Mammary epithelial cell (primary cell): ENCODE measurements at places on chromosomes 16 and 17. TPM values are rescaled to one million over a fixed set of nuclear protein-coding genes. Genes with fewer than 3 reads are reported as not detected.

DNA sequence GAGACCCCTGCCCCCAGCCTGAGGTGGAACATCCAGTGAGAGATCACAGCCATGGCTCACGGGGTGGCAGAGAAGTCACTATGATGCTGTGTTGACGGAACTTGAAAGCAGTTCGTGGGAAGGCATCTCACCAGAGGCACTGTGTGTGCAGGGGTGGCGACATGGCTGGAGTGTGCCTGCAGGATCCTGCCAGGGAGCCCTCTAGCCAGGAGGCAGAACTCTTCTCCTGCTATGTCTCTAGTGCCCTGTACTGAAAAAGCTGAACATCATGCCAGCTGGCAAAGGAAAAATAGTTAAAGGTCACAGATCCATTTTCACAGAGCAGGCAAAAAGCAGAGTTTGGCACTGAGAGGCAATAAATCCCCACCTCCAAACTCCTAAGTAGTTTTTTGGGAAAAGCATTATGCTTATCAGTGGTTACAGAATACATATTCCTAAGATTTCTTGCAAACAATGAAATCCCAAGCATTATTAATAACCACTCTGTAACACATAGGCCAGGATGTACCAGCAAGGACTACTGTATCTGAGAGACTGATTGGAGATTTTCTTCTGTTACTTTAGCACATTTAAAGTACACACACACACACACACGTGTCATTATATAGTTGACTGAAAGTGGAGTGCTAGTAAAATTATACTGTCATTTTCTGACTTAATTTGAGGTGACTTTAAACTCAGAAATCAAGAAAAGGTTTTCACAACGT is 36.8 kb downstream of the TNRC6C start:
- DNase-seq, result no peak

- no peak for DNase-seq
Measured at GRCh38 chr17:47288531-47289116, 35.0 kb downstream of the ITGB3 start.

GRCh38 chr16:71854369-71854948 is 8.7 kb downstream of the ATXN1L start:
- DNase-seq, result no peak

The PRR29 gene
- 0.09 TPM in 1 of 2 replicates, not detected in the other for total RNA-seq

DNA sequence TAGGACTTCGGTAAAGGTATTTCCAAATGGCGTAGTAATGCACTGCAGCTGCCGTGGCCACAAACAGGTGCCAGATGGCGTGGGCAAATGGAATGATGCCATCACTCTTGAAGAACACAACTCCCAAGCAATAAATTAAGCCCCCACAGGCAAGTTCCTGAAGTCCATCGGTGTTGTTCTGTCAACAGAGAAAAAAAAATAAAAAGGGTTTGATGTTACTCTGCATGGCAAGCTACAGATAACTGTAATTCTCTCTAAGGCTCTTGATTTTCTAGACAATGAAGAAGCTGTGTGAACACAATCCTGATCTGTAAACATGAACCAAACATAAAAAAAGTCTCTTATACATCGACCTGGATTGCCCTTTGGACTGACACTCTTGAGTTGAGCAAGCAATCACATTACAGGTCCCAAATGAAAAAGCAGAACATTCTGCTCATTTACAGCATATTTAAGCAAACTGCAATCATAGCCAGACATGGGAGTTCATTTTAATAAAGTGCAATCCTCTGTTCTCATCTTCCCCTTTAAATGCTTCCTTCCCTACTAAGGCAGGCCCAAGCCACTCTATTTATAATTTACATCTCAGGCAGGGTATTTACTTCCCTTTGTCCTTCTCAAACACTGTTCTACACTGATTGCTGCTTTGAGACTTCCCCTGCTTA is 27.1 kb downstream of the MMD start:
- DNase-seq, result no peak

The NIP7 gene
- total RNA-seq, result 43.2 and 48.4 TPM in 2 replicates

DNA sequence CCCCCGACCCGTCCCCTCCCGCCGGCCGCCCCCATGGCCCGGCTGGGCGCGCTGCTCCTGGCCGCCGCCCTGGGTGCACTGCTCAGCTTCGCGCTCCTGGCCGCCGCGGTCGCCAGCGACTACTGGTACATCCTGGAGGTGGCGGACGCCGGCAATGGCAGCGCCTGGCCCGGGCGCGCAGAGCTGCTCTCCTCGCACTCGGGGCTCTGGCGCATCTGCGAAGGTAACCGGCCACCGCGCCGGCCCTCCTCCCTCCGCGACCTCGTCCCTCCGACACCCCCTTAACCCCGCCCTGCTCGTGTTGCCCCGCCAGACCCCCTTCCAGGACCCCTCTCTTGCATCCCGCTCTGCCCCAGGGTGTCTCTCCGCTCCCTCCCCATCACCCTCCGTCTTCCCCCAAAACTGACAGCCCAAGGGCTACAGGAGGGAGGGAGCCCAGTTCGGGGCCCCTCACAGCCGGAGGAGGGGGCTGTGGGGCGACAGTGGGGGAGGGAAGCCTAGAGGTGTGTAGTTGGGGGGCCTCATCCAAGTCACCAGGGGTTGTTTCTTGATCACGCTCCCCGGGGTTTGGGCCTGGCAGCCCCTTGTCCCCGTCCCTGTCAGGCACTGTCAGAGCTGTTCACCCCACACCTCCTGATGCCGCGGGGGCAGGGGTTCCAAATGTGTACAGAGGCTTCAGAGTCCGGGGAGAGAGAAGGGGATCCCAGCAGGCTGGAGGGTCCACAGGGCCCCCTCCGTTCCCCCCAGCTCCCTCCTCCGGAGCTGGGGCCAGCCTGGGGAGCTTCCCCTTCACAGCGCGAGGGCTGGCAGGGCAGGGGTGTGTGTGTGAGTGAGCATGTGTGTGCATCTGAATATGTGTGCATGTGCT is 794 bp downstream of the TMEM235 start:
- no peak for DNase-seq

The DLG4 gene
- 1.5 TPM for total RNA-seq

DNA sequence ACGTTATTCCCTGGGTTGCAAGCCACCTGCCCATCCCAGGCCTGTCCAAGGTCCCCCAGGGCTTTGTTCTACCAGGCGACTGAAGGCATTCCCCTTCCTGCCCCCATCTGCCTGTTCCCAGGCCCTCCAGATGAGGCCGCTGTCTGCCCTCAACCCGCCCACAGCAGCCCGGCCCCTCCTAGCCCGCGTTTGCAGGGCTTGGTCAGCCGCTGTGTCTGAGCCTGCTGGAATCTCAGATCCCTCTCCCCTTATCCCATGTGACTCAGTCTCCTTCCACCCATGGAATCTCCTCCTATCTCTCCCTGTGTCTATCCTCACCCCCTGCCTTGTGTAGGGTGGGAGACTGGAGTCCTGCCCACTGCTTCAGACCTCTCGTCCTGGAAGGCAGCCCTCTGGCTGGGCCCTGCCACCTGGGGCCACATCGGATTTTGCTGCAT is 186.0 kb upstream of the TNRC6C start:
- no peak for DNase-seq

DNA sequence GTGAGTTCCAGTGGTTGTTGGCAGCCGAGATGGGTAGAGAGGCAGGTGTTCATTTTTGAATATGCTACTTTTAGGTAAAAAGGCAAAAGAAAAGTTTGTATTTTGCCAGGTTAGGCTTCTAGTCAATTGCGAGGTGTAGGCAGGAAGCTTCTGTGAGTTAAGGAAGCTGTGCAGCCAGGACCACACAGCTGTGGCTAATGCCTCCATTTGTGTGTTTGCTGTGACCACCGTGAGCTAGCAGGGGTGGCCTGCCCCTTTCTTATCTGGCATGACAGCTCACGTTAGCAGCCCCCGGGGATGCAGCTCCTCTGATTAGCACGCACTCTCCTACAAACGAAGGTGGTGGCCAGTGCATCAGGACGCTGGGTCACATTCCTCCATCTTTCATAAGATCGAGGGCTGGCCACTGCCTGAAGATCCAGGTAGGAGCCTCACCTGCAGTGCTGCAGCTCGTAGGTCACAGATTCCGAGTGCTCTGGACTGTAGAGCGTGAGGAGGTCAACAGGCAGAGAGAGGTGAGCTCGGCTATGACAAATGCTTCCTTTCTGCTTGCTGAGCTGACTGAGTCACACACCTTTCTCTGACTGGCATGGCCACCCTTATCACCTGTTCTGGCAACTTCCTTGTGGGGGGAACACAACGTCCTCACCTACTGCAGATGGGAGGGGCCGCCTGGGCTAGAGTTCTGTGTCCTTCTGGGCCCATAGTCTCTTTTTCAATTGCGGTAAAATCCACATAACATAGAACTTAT is 244.4 kb downstream of the HS3ST3B1 start:
- no peak for DNase-seq

The MMP2 gene
- 6.5 and 18.2 TPM in 2 replicates for total RNA-seq
